RKO (cell line): ENCODE measurements at places on chromosomes 4 and X.

DNA sequence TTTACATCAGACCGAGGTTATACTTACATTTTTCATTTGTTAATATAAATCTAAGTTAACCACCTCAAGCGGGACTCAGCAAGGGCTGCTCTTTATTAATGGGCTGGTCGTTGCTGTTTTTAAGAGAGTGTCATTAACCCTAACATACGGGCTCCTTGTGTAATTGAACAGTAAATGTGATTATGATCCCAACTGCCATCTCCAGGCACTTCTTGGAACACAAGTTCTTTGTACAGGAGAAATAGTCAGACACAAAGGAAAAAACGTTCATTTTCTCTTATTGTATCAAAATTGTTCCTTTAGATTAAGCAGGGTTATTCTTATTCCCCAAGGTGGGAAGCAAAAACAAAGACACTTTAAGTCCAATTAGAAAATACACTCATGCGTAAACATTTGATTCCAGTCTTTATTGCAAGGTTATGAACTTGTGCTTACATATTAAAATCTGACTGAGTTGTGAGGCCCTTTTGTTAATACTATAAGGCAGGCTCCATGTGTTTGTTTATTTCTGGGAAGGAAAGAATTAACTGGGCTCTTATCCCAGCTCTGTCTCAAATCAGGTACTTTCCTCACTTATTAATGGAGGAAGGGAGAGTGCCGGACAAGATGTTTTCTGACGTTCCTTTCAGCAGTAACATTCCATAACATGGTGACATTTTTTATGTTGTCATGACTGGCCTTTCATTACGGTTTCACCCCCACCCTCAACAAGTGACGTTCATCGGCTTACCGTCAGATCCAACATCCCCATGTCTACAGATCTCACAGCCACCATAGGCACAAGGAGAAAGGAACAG, 95.9 kb downstream of the RASL11B start:
- DNase-seq: no peak

DNA sequence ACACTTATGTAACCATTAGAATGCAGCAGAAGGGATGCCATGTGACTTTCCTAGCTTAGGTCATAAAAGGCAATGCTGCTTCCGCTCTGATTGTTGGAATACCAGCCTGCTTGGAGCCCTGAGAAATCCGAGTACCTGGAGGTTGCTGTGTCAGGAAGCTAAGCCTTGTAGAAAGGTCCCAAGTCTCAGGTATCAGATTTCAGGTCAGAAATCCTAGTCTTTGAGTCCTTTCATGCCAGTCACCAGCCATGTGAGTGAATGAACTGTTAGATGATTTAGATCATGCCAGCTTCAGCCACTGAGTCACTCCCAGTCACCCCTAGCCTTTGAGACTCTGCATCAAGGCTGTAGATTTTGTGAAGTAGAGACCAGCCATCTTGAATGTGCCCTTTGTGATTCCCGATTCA, 23.5 kb downstream of the RAP1GDS1 start:
- DNase-seq: peak; percentile 76

DNA sequence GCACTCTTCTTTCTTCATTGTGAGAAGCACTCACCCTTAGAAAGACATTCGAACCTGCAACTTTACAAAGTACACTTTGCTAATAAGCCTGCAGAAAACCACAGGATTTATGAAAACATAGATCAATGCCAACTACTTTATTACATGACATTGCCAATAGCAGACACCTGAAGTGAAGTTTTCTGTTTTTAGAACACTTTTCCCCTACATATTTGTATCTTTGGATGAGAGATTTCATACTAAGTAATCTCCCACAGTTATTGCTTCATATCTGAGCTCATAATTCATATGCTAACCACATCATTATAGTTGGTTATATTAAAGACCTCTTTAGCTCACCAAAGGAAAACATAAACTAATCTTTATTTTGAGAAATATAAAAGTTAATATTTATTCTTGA, 276.5 kb upstream of the CTSO start:
- no peak for DNase-seq

GRCh38 chr4:118226311-118227010, 126.3 kb downstream of the PRSS12 start:
- DNase-seq: no peak

GRCh38 chrX:76434103-76434741, 6.7 kb downstream of the MAGEE1 start:
- no peak for DNase-seq
